ENCODE measurements at places on chromosomes 7 and 10. TPM values are rescaled to one million over a fixed set of nuclear protein-coding genes. Genes with fewer than 3 reads are reported as not detected.

DNA sequence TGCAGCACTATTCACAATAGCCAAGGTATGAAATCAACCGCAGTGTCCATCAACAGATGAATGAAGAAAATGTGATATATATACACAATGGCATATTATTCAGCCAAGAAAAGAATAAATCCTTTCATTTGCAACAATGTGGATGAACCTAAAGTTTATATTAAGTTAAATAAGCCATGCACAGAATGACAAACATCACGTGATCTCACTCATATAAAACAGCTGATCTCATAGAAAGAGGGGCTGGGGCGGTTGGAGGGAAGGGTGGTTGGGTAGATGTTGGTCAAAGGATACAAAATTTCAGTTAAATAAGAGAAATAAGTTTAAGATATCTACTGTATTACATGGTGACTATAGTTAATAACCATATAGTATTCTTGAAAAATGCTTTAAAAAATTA is 502.1 kb downstream of the KCNMA1 start:
- DNase-seq: no peak

Gene PRF1
- total RNA-seq: 2.6 TPM

Gene FOXI2
- total RNA-seq: 0.08 TPM

- DNase-seq: no peak
Measured at GRCh38 chr10:4701016-4701415, 125.0 kb upstream of the AKR1E2 start.

- DNase-seq: no peak
Measured at GRCh38 chr7:86962623-86963022, 96.8 kb downstream of the ELAPOR2 start.

DNA sequence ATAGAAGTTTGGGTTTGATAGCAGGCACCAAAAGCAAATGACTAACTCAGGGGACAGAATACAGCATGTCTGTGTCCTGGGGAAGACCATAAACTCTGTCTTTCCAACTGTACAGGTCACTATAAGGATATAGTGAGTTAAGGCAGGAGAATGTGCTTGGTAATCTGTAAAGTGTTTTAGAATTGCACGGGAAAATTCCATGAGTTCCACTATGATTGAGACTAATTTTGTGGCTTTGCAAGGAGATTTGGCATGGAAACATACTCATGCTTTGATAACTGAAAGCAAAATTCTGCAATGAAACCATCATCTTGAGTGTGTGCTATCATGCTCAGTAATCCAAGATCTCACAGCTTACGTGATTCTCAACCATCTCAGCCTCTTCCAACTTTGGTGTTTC is 152.6 kb downstream of the PKD1L1 start:
- DNase-seq: no peak

GRCh38 chr10:7192831-7193361 is 217.9 kb downstream of the SFMBT2 start:
- no peak for DNase-seq

Gene AOAH
- total RNA-seq: 1.9 TPM

GRCh38 chr10:119967066-119967465 is 74.5 kb downstream of the SEC23IP start:
- DNase-seq: no peak

Gene TMEM213
- total RNA-seq: not detected

- no peak for DNase-seq
Measured at GRCh38 chr10:13422800-13423199, 74.7 kb upstream of the SEPHS1 start.

Gene DYDC2
- not detected for total RNA-seq

Data from left ventricle myocardium inferior (tissue), 1 donor.